ENCODE measurements at places on chromosomes 3 and 15.
A peak's percentile ranks its signal among the peaks of the same experiment; 100 is the strongest.

GRCh38 chr15:71577071-71577470 lies 233.3 kb upstream of the NR2E3 start:
- no peak for DNase-seq

GRCh38 chr3:48070030-48070429 lies 53.8 kb upstream of the MAP4 start:
- no peak for DNase-seq

- DNase-seq: no peak
Observed at GRCh38 chr3:178711753-178712152, 175.5 kb downstream of the KCNMB2 start.

DNA sequence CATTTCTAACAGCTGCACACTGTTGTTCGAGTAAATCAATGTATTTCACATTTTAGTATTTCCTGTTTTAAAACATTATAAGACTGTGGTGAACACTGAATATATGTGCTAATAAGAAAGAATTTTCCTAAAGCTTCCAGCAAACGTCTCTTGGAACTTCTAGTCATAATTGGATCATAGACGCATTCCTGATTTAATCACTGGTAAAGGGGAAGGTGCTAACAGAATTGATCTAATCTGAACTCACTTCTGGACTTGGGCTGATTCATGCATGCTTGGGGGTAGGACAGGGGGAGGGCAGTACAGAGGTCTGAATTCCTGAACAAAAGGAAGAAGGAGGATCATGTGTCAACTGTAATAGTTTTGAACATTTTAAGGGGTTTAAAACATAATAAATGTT lies 7.3 kb upstream of the LEKR1 start:
- DNase-seq: no peak

DNA sequence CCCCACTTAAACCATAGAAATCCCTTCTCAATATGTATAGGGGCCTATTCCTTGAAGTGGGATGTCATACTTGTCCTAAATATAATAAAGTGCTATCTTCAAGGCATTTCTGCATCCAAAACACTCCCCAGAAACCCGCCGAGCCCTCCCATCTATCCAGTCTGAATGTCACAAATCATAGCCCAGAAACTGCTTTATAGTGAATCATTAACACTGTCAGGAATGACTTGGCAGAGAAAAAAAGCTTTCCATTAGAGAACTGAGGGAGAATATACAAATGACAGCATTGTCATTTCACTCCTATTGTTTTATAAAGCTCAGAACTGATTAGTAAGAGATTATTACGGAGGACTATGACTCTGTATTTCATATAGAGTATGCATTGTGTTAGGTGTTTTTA lies 48.4 kb upstream of the MEIS2 start:
- no peak for DNase-seq

DNA sequence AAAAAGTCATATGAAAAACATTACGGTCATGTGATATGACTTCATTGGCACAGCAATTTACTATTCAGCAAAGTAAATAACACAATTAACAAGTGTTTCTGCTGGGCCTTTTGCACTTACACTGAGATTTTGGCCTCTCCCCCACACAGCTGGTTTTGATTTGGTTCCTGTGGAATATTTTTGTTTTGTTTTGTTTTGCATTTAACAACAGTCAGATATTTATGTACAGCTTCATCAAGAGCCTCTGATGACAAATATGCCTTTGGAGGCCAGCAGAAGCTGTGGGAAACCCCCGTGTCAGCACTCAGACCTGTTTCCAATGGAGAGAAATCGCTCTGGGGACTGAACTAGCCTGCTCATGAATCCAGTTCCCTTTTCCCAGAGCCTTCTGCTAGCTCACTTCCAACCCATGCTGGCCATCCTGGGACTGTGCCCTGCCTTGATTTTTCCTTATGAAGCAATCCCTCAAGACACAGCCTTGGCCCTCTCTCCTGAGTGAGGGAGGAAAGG lies 161.9 kb downstream of the ATG7 start:
- DNase-seq: no peak

- DNase-seq: no peak
Observed at GRCh38 chr15:65344214-65344913, 33.4 kb downstream of the IGDCC3 start.

DNA sequence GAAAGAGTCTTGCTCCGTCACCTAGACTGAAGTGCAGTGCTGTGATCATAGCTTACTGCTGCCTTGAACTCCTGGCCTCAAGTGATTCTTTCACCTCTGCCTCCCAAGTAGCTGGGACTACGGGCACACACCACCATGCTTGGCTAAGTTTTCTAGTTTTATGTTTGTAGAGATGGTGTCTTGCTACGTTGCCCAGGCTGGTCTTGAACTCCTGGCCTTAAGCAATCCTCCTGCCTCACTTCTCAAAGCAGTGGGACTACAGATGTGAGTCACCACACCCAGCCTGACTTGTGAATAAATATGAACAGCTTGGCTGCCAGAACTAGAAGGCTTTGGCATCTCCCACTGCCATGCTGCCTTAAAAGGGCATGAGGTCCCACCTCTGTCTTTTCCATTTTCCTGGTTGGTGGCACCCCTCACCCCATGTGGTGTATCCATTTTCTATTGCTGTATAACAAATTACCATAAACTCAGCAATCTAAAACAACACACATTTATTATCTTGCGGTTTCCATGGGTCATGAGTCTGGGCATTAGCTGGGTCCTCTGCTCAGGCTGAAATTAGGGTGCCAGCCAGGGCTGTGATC lies 44.3 kb downstream of the PTPRG start:
- DNase-seq: no peak

- DNase-seq: no peak
Observed at GRCh38 chr15:98554272-98555172, 93.8 kb upstream of the IGF1R start.

GRCh38 chr3:191775451-191776233 lies 314.7 kb downstream of the PYDC2 start:
- no peak for DNase-seq

- DNase-seq: no peak
Observed at GRCh38 chr15:80020731-80021130, 38.7 kb upstream of the ZFAND6 start.

DNA sequence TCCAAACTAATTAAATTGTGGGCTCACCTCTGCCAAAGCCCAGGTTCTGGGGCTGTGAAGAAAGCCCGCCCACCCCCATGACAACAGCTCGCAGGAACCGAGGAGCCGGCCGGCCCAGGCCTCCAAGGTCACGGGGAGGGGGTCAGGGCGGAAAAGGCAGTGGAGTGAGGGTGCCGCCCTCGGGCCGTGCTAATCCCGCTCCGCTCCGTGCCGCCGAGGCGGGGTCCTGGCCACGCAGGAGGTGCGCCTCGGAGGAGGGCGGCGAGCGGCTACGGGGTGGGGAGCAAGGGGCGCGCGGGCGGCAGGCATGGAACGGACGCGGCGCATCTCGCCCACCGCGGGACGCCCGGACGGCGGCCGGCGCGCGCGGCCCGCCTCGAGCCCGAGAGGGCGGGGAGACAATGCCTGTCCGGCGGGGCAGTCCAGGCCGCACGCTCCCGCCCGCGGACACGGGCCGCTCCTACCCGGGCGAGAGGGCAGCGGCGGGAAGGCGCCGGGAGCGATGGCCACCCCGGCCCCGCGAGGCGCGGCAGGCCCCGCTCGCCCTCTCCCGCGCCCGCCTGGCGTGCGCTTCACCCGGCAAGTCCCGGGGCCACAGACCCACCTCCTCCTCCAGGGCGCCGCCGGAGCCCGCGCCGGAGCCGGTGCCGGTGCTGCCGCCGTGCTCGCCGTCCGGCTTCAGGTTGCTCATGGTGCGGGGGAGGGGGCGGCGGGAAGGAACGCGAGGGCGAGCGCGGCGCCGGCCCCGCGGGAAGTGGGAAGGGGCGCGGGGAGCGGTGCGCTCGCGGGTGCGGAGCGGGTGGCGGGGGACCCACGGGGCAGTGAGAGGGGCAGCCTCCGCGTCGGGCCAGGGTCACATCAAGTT lies 528 bp downstream of the RBPMS2 start:
- no peak for DNase-seq

DNA sequence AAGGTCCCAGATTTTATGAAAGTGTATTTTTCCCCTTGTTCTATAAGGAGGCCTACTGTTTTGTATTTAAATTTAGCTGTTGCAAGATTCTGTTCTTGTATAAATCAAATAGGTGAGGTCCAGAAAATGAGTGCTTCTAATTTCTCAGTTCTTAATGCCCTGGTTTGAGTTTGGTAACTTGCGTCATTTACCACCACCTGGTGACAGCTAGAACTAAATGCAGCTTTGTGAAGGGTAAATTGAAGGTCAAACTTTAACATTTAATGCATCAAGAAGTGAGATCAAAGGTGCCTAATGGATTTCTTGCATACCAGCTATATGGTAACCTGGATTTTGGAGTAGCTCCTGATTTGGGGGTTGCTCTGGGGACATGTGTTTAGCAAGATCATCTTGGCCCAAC lies 50.7 kb upstream of the POLR2M start:
- no peak for DNase-seq

- peak; percentile 79 for DNase-seq
Observed at GRCh38 chr15:92831655-92832328, 68.3 kb upstream of the CHD2 start.

GRCh38 chr3:127089486-127090145 lies 103.3 kb upstream of the PRR23E start:
- DNase-seq: no peak

DNA sequence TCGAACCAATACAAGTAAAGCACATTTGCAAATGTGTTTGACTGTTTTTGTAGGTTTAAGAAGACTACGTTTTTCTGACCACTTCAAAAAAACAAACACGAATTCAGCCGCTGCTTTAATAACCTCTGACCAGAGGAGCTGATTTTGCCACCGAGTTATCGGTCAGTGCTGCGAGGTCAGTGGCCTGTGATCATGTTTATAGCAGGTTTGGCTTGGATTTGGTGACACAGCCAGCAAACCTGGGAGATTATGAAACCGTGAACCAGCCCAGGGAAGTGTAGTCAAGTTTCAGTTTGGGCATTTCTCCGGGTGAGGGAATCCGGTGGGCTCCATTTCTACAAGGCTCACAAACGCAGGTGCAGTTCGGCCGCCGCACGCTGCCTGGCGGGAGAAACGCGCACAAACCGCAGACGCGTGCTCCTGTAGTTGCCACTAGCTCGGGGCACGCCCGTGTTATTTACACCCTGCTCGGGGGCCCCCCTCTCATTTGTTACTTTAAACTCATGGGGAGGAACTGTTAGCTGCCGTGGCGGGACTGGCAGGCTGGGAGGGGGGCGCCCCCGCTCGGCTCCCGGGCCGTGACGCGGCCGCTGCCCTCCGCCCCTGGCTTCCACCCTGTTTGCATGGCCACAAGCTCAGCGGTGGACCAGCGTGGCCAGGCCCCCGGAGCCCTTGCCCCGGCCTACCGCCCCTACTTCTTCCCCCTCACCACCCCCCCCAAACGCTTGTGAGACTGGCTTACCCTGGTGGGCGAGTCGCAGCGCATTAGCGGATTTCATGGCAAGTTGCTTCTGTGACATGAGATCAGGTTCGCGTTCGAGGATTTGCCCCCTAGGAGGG lies 13.6 kb upstream of the ONECUT1 start:
- no peak for DNase-seq

GRCh38 chr15:25094519-25094918 lies 139.7 kb downstream of the SNRPN start:
- DNase-seq: no peak

- DNase-seq: no peak
Observed at GRCh38 chr3:14925729-14926591, 21.4 kb upstream of the NR2C2 start.

- DNase-seq: no peak
Observed at GRCh38 chr3:9903904-9904303, 1.3 kb downstream of the IL17RE start.

DNA sequence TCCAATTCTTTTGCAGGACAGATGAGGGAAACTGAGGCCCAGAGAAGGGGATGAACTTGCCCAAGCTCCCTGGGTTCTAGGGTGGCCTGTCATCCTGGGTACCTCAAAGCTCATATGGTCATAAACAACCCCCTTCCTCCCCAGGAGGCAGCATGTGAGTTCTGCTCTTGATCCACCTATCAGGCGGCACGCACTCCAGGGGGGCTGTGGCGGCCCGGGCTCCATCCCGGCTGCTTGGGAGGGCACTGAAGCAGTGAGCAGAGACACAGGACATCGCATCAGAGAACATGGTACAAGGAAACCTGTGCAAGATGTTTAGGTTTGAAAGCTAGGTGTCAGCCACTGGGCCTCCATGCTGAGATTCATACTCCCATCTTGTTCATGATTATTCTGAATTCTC lies 34.2 kb downstream of the CPN2 start:
- DNase-seq: no peak

- no peak for DNase-seq
Observed at GRCh38 chr3:33394403-33395054, 45.7 kb downstream of the UBP1 start.

- no peak for DNase-seq
Observed at GRCh38 chr3:58899159-58899952, 150.5 kb downstream of the CFAP20DC start.

DNA sequence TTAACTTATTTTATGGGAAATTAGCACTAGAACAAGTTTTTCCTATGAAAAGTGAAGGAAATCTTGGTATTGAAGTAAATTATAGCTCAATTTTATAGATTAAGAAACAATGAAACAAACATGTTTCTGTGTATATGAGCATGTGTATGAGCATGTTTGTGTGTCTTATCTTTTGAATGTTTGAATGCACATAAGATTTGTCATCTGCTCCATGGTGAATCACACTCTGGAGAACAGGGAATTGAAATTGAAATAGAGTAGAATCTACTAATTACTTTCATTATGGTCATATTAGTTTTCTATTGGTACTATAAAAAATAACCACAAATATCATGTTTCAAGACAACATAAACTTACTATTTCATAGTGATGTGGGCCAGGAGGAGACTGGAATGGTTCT lies 646.6 kb downstream of the OTOL1 start:
- DNase-seq: no peak

GRCh38 chr3:60954048-60954447 lies 297.2 kb downstream of the FHIT start:
- no peak for DNase-seq

GRCh38 chr3:82629937-82630336 lies 868.5 kb upstream of the GBE1 start:
- no peak for DNase-seq

DNA sequence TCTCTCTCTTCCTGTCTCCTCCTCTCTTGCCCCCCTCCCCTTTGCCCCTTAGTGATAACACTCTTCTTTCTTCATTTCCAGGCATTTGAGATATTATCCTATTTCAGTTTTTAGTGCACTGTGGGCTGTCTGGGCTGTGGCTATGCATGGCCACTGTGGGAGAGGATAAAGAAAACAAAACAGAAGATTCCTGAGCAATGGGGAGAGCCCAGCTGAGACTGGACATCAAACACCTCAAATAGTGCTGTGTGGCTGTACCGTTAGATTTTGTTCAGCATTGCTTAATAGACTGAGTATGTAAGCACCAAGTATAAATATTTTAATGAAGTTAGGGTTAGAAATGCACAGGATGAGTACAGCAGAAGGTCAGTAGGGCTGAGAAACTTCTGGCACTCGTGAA lies 7.9 kb upstream of the GBE1 start:
- no peak for DNase-seq

Data from T-helper 9 cell (primary cell).